SHP77 treated with DMSO at 0.1 percent for 48 hours (cell line): ENCODE measurements at places on chromosomes 3 and 15.

- DNase-seq, result no peak
Measured at GRCh38 chr3:113852506-113852905, 13.9 kb downstream of the GRAMD1C start.

- DNase-seq, result no peak
Measured at GRCh38 chr15:76191539-76192244, 119.6 kb downstream of the ETFA start.

DNA sequence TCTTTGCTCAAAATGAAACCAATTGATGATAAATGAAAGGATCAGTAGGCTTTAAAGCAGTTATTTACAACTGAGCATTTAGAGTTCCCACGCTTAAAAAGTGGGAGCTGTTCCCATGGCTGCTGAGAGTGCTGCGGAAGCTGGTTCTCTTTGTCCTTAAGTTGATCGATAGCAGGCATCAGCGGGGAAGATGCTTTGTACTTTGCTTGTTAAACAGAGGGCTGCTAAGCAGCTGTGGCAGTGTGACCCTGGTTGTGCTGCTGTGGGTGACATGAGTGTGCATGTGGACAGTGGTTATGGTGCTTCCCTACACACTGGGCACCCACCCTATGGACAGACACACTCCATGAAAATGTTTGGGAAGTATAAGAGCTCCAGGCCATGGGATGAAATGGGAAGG lies 96.3 kb downstream of the PTPRG start:
- DNase-seq, result no peak

GRCh38 chr3:119205685-119206084 lies 32.3 kb downstream of the UPK1B start:
- DNase-seq, result no peak

DNA sequence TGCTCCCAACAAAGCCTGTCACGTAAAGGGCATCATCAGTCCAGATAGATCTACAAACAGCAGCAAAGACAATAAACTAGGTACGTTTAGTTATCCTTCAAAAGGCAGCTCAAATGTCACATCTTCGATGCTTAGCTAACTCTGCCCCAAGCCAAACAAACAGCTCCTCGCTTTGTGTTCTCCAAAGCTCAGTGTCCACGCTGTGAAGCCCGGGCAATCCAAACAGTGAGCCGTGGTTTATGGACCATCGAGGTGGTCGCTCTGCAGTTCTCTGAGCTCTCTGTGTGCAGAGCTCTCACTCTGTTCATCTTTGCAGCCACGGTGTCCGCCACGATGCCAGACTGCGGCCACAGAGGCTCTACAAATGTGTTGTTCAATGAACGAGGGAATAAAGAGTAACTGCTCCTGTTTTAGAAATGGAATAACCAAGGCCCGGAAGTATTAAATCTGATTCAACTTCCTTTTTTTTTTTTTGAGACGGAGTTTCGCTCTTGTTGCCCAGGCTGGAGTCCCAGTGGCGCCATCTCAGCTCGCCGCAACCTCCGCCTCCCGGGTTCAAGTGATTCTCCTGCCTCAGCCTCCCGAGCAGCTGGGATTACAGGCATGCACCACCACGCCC lies 117.2 kb upstream of the FAM174B start:
- DNase-seq, result no peak

GRCh38 chr3:179871782-179872181 lies 165.0 kb downstream of the PEX5L start:
- DNase-seq, result no peak

GRCh38 chr15:80694611-80695098 lies 455 bp upstream of the ABHD17C start:
- DNase-seq, result no peak

DNA sequence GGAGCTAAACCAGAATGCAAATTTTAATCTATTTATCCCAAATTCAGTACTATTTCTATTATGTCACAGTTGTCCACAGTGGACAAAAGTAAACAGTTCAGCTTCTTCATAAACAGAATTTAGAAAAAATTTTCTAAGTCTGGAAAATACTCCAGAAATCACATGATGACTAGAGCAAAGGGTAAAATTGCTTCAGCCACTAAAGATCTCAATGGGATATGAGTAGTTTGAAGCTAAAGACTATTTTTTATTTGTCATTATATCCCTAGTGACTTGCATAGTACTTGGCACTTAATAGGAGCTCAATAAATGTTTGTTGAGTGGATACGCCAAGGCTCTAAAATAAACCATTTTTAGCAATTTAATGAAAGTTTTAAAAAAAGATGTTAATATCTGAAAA lies 354.3 kb upstream of the AGTR1 start:
- DNase-seq, result no peak

- no peak for DNase-seq
Measured at GRCh38 chr15:85764649-85765277, 30.0 kb downstream of the KLHL25 start.

DNA sequence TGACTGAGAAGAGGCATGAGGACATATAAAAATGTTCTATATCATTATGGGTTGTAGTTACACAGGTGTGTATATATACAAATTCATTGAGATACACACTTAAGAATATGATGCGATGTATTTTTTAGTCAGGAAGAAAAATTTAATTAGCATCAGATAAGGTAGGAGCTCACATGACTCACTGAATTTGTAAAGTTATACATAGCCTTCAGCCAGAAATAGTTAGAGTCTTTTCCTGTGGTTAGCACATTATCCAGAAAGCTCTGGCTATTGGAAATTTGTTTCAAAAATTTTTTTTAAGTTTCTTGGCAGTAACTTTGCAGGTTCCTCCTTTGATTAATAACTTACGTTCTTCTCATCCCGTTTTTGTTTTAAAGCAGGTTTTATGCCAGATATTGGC lies 88.6 kb downstream of the STT3B start:
- DNase-seq, result no peak

DNA sequence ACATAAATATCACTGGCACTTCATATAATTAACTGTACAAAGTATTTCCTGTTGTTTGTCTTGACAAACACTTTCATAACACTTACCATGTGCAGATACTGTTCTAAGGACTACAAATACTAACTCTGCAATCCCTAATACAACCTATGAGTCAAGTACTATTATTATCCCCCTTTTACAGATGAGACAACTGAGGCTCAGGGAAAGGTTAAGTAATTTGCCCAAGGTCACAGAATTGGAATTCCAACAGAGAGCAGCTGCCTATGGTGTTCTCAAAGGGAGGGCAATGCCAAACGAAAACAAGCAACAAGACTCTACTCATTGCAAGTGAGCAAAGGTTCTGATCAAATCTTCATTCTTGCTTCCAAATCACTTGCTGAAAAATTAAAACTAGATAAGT lies 85.9 kb downstream of the MAGI1 start:
- DNase-seq, result no peak

DNA sequence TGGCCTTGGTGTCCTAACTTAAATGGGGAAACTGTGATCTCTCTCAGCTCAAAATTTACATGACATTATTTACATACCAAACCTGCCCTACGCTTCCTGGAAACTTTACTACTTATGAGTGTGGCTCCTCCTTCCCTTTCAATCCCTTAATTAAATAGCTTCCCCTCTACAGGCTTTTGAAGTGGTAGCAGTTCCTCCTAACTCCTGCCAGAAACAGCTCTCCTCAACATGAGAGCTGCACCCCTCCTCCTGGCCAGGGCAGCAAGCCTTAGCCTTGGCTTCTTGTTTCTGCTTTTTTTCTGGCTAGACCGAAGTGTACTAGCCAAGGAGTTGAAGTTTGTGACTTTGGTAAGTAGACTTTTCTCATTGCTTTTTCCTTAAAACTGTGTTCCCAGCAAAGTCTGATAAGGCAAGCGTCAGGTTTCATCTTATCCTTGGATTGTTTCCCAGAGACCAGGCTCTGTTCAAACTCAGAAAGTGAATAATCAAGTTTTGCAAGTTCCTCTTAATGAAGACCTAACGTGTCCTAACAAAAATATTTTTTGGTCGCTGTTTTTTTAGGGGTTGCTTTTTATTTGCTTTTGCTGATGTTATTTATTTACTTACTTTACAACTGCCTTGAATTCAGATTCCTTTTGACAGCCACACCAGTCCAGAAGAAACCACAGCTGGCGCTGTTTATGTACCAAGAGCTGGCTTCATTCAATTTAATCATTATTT lies at the start of gene ACP3:
Gene ACP3 (plus strand): TSS at position 179 of the 720 bp plus-strand sequence. CDS start 50 bp downstream, at position 229.
- DNase-seq, result no peak

GRCh38 chr15:86300390-86301125 lies 220.9 kb downstream of the AGBL1 start:
- DNase-seq, result no peak

DNA sequence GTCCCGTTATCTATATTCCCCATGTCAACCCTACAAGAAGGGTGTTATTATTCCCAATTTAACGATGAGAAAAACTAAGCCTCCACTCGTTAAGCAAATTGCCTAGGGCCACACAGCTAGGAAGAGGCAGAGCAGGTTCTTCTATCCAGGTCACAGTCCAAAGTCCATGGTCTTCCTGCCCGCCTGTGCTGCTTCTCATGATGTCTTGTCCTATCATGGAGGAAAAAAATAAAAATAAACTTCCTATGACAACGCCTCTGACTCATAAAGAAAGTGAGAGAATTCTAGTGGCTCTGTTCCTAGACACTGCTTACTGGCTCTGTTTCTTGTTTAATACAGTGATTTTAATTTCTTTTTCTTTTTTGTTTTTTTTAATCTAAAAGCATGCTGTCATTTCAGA lies 9.7 kb downstream of the COL8A1 start:
- DNase-seq, result no peak

GRCh38 chr3:76129441-76129840 lies 344.1 kb upstream of the ZNF717 start:
- DNase-seq, result no peak

DNA sequence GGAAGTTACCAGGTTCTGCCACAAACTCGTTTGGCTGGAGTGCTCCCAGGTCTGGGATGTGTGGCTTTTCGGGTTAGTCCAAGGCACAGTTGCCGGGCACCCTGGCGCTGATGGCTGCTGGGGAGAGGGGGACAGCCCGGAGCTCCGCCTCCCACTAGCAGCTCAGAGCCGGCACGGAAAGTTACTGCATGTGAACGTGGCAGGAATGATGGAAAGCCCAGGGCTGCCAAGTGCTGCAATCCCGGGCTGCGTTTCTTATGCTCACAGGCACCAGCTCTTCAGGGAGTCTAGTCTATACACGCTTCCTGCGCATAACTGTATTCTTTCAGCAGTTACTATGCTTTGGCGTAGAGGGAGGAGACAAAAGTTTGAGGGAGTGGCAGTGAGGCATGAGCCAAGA lies 141.8 kb upstream of the ICE2 start:
- no peak for DNase-seq

DNA sequence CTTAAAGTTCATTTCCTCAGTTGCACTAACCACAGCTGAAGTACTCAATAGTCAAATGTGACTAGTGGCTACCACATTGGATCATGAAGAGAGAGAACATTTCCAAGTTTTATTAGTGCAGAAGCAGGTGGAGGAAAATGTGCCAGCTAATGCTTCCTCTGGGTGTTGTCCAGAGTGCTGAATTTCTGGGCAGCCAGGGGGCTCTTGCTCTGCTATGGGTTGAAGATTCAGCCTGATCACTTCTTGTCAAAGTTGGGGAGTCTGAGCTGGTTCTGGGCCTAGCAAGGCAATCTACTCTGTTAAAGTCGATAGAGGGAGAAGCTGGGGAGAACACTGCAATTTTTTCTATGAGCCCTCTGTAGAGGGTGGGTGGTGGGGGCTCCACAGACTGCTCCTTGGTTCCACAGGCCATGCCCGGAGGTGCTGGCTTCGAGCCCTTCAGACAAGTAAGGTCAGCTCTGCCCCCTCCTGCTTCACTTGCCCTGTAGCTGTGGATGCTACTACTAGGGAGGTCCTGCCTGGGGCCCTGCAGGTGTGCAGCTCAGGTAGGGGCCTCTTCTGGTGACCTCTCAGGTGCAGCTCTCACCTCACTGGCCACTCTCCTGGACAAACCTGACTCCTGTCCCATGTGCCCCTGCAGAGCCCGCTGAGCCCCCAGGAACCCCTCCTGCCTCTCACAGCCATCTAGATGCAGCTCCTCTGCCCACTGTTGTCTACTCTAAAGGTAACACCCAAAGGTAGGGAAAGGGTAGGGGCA lies 8.2 kb downstream of the ALG3 start:
- DNase-seq, result no peak

DNA sequence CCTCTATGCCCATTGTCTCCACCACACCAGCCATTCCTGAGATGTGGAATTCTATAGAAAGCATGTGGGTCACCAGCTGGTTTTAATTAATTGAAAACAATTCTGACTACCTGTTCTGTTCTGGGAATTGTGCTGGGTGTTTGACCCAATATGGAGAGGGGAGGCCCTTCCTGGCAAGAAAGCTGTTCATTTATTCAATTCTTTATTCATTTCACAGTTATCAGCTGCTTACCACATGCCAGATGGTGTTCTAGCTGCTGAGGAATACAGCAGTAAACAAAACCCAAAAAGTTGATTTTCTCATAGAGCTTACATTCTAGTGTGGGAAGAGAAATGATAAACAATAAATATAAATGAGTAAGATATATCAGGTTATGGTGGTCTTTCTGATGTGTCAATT lies 296.1 kb upstream of the RASGRP1 start:
- no peak for DNase-seq

DNA sequence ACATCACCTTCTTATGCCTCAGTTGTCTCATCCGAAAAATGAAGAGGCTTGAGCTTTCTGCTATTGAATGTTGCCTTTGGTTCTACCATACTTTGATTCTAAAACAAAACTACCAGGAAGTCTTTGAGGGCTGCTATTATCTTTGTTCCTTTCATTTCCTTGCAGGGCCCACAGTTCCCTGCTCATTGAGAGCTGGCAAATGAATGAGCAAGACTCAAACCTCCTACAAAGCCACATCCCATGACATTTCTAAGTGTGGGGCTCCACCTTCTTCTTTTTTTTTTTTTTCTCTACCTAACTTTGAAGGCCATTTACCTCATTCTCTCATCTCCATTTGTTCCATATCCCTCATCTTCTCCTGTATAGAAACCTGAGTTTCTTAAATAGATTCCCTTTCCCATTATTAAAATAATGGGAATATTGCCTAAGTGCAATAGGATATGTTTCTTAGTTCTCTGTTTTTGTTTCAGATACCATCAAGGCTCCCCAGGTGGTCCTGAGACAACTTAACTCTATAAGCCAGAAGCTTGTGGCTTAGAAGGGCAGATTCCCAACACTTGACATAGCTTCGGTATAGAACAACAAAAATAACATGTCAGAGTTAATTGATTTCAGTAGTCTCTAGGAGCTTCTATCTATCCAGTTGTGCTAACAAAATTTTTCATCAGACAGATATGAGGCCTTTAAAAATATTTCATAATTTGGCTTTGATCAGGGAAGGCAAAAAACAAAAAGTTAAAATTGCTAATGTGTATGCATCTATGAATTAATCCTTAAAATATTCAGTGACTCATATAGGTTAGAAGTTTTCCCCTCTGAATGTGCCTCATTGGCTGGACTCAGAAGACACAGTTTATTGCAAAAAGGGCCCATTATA lies 951.6 kb downstream of the TUSC7 start:
- DNase-seq, result no peak

GRCh38 chr15:75684648-75685047 lies 28.0 kb downstream of the CSPG4 start:
- no peak for DNase-seq
